Daoy (cell line): ENCODE measurements at places on chromosomes 6 and 20. TPM values are rescaled to one million over a fixed set of nuclear protein-coding genes. Genes with fewer than 3 reads are reported as not detected.
A peak's percentile ranks its signal among the peaks of the same experiment; 100 is the strongest.

Gene SOBP
- 1.8 and 2.1 TPM in 2 replicates for total RNA-seq

Gene MCCD1
- total RNA-seq = not detected in 2 replicates

Gene SLC22A2
- 0.60 and 1.1 TPM in 2 replicates for total RNA-seq

Gene OOEP
- not detected in 2 replicates for total RNA-seq

GRCh38 chr6:139235661-139236060, 56.1 kb downstream of the TXLNB start:
- no peak for DNase-seq

GRCh38 chr6:42787063-42787472, 5.2 kb downstream of the BICRAL start:
- DNase-seq = no peak

DNA sequence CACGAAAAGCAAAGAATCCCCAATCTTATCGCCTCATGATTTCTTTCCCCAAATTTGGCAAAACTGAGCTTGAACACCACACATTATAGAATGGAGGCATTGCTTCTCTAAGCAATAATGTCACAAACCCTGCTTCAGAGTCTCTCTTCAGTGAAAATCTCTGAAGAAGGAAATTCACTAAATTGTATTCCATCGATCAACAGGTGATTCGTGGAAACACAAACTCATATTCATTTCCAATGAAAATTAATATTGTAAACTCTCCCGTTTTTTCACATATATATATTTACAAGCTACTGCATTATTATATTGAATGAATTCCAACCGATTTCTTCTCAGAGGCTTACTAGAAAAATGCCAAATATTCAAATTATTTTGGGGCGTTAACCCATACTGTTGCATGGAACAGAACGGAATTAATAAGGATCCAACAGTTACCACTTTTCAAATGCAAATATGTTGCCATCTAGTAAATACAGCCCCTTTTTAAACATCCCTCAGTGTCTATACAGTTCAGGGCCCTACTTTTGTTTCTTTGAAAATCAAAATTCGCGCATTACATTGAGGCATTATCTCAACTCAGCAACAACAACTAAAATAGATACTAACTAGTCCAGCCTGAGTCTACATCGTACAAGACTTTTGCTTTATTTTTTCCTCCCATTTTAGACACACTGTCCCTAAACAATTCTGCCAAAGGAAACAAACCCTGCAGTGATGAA, 1.3 kb downstream of the KIF13A start:
- DNase-seq = no peak

- DNase-seq = no peak
These were observed 45.2 kb upstream of the TFAP2A start for GRCh38 chr6:10460096-10460495.

DNA sequence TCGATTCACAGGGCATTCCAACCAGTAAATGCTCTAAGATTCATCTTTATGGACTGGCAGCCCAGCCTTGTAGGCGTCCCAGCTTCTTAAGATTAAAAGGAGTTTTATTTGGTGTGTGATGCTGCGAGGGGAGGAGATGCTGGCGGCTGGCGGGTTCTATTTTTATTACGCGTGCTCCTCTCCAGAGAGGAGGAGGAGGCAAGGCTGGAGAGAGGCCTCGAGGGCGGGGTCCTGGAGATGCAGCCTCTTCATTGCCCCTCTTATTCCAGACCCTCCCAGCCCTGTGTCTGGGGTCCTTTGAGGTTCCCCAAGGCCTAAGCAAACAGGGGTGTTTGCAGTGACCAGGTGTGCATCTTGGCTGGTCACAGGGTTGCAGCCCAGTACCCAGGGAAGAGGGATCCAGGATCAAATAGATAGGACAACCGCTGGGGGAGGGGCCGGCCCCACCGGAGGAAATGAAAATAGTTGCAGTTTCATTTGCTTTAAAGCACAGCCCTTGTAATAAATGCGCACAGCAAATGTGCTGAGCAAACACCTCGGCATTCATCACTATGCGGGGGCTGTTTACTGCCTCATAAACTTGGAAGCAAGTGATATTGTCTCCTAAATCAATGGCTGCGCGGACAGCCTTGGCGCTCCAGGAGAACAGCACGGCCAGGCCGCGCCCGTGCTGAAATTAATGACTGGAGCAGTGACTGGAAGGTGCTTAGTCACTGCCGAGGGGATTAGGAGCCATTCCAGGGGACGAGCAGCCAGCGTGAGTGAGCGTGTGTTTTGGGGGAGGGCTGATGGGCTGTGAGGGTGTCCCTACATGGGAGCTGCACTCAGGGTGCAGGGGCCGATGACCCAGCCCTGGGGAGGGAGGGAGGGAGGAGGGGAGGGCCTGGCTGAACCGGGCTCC, 83.0 kb downstream of the TMEM242 start:
- DNase-seq = peak; percentile 77

GRCh38 chr6:122798099-122798641, 9.1 kb downstream of the SMPDL3A start:
- DNase-seq = peak; percentile 79

DNA sequence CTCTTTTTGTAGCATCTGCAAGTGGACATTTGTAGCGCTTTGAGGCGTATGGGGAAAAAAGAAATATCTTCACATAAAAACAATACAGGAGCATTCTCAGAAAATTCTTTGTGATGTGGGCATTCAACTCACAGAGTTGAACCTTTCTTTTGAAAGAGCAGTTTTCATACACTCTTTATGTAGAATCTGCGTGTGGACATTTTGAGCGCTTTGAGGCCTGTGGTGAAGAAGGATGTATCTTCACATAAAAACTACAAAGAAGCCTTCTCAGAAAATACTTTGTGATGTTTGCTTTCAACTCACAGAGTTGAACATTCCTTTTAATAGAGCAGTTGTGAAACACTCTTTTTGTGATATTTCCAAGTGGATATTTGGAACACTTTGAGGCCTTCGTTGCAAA, 598.4 kb upstream of the ZNF337 start:
- no peak for DNase-seq
